Myocyte (in vitro differentiated cells): ENCODE measurements at places on chromosomes 4 and X. TPM values are rescaled to one million over a fixed set of nuclear protein-coding genes. Genes with fewer than 3 reads are reported as not detected.

The CSAG1 gene
- not detected in 2 replicates for total RNA-seq

The GPR173 gene
- total RNA-seq = 2.2 and 2.5 TPM in 2 replicates

The PABPC5 gene
- 4.0 and 4.7 TPM in 2 replicates for total RNA-seq

The NEUROG2 gene
- 0.40 TPM in 1 of 2 replicates, not detected in the other for total RNA-seq

The CCDC120 gene
- total RNA-seq = not detected in 2 replicates

The CISD2 gene
- total RNA-seq = 39.0 and 39.5 TPM in 2 replicates

The MAGEB6 gene
- total RNA-seq = not detected in 2 replicates

The FREM3 gene
- not detected in 2 replicates for total RNA-seq

The VCX gene
- not detected in 2 replicates for total RNA-seq

The NKAP gene
- total RNA-seq = 3.8 and 4.7 TPM in 2 replicates

The SPANXB1 gene
- not detected in 2 replicates for total RNA-seq
